ENCODE measurements at places on chromosomes 4 and X.

GRCh38 chr4:74190919-74191397 is 33.0 kb downstream of the MTHFD2L start:
- DNase-seq = no peak

- no peak for DNase-seq
These were observed 138.7 kb downstream of the F11 start for GRCh38 chr4:186404562-186405134.

DNA sequence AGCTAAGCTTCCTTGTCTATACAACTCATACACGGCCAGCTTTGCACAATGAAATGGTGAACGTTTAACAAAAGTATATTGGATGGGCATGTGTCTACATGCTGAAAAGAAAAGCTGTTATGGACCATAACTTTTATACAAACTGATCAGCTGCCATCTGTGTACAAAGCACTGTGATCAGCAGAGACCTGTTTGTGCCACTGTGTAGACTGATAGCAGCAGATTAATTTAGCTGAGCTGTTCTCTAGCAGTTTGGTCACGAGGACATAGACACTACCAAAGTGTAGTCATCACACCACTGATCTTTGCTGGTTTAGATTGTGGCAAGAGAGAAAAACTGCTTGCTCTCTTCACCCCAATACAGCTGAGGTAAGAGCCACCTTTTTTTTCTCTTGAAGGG is 124.5 kb downstream of the RAPGEF2 start:
- DNase-seq = no peak

- DNase-seq = no peak
These were observed 6.7 kb downstream of the MYL5 start for GRCh38 chr4:680928-681645.

GRCh38 chr4:148790691-148791090 is 348.5 kb upstream of the NR3C2 start:
- no peak for DNase-seq

DNA sequence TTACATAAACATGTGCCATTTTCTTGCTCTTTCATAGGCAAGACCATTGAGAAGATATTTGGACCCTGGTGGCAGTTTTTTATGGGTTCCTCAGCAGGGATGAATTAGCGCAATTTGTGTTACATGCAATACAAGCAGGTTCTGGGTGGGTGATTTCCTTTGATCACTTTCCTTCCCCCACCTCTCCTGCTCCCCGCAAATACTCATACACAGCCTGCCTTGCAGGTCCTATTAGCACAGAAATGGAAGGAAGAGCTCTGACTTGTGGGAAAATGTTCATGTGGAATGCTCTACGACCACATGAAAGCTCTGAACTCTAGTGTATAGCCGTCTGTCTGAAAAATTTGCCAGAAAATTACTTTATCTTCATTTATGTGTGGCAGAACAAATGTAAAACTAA is 361.0 kb upstream of the FAT1 start:
- no peak for DNase-seq

DNA sequence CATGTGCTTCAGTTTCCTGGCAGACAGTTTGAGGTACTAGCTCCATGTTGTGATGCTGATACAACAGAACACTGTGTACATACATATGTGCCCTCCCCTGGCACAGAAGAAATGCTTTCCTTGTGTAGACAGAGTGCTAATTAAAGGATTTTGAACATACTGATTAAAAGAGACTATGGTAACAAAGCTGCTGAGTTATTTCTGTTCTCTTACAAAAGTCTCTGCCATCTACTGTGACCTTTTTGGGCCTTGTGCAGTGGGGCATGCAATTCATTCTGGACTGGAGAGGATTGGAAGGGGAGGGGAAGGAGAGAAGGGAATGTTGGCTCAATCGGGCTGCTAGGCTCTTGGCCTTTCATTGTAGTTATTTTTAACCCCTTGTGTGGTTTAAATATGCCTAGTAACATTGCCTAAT is 6.0 kb downstream of the PDLIM5 start:
- DNase-seq = no peak

DNA sequence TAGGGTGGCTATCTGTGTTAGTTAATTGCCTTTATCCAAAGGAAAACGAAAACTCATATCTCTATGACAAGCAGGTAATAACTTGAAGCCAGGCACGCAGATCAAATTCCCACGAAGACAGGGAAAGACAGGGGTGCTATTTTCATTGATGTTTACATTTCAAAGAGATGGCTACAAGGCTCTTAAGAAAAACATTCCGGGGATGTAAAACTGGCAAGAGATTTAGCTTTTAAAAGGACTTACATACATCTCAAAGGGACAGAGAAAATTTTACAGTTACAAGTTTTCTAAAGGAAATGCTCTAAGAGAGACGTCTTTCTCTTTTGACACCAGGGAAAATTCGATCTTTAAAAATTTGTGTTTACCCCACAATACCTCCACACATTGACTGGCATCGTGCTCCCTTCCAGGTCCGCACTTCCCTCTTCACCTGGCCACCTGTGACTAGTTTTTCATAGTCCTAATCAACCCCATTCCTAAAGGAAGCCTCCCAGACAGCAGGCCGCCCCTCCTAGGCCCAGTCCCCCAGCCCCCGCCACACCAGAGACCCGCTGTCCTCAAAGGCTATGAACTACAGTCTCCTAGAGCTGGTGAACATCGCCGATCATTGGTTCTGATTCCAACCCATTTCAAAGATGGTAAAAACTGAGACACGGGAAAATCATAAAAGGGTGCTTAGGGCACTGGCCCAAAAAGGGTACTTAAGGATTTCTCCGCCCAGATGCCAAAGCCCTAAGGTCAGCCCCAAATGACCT is 649 bp upstream of the ARAF start:
- no peak for DNase-seq

DNA sequence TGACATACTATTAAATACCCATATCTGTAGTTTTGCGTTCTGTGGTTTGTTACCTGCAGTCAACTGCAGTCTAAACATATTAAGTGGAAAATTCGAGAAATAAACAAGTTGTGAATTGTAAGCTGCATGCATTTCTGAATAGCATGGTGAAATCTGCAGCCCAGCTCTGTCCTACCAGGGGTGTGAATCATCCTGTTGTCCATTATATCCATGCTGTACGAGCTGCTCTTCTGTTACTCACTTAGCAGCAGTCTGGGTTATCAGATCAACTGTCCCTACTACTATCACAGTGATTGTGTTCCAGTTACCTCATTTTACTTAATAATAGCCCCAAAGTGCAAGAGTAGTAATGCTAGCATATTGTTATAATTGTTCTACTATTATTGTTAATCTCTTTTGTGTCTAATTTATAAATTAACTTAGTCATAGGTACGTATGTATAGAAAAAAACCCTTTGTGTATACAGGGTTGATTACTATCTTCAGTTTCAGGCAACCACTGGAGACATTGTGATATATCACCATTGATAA is 173.7 kb upstream of the FAT4 start:
- DNase-seq = no peak

- DNase-seq = no peak
These were observed 33.1 kb downstream of the GAB3 start for GRCh38 chrX:154717824-154718223.

DNA sequence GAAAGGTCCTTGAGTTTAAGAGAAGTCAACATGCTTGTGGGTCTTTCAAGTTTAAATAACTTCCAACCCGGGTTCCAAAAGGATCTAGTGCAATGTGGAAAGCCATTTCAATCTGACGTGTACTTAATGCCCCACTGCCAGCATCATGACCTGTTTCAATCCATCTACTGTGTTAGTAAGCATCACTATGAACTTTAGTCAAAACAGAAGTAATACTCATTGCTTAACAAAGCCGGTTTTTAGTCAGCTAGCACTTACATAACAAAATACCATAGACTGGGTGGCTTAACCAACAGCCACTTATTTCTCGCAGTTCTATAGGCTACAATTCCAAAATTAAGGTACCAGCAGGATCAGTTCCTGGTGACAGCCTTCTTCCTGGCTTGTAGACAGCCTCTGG is 677.5 kb downstream of the DMD start:
- no peak for DNase-seq

GRCh38 chr4:138190452-138190858 is 51.7 kb downstream of the SLC7A11 start:
- no peak for DNase-seq

DNA sequence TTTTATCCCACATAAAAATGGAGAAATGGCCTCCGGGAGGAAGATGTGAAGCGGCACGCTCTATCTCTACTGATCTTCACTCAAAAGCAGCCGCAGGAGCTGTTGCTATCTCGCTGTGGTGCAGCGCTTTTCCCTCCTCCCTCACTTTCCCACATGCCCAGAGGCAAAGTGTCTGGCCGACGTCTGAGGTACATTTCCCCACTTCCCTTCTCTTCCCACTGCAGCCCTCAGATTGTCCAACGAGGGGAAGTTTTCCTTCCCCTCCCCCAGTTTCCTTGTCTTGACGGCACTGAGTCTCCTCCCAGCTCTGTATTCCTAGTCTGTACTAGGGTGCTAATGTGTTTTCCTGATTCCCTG is 660 bp upstream of the COL25A1 start:
- DNase-seq = no peak

DNA sequence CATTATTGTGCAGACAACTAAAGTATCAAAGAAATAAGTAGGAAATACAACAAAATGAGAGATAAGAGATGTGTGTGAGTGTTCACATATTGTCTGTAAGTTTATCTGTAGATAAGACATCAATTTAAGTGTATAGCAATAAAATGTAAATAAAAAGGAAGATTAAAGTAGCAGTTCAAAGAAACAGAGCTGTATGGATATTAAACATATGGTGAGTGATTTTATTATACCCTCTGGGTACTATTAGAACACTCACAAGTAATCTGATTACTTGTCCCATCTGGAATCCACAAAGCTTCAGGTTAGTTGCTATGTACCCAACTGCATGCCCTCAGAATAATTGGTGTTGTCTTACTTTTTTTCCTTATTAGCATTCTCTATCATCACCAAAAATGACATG is 747.9 kb upstream of the ADGRL3 start:
- DNase-seq = no peak

- no peak for DNase-seq
These were observed 73.2 kb downstream of the FAM53A start for GRCh38 chr4:1610791-1611500.

DNA sequence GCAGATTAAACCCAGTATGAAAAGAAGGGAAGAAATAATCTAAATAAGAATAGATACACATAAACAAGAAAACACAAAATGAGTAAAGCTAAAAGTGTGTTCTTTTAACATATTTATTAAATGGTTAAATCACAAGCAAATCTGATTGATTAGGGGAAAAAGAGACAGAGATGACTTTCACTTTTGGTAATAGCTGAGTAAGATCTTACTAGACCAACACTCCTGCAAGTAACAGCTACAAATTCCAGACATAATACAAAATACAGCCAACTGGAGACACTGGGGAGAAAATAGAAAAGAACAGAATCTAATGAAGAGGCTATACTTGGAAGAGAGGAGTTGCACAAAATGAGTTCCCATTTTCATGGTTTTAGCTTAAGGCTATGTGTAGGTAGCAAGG is 33.5 kb downstream of the OR13H1 start:
- no peak for DNase-seq

DNA sequence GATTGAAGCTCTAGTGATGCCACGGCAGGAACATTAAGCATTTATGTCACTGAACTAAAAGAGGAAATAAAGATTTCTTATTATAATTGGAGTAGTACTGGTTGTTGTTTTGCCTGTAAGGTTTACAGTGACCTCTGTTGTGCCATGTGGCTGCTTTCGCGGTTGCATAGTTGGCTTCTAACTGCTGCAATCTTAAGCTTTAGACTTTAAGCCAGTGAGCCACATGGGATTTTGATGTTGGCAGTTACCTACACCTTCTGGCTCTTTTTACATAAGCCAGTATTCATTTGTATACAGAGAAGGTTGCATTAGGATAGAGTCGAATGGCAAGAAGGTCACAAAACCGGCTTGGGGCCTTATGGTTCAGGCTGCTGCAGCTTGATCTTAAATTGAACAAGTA is 1311.6 kb downstream of the RAPGEF2 start:
- DNase-seq = no peak

DNA sequence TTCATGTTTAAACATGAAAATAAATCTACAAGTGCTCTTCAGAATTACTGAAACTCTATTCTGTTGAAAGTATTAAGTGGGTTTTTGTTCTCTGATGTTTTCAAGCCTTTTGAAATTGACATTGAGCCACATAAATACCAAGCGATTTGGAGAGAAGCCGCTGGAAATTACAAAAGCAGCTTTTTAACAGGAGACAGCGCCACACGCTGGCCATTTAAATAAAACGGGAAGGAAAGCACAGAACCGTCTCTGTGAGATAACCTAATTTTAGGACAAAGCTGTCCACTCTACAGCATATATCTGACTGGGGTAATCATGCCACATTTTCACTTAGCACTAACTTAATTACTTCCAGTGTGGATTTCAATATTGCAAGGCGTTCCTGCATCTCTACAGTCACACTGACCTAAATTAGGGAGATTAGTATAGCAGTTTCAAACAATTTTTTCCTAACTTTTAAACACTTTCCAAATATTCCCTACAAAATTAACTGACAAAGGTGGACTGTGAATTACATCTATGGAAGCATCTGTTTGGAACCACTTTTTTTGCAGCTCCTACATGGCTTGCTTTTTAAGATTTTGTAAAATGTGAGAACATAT is 6.8 kb upstream of the ANOS1 start:
- DNase-seq = peak; percentile 30

GRCh38 chr4:41533680-41534079 is 4.3 kb upstream of the LIMCH1 start:
- no peak for DNase-seq

DNA sequence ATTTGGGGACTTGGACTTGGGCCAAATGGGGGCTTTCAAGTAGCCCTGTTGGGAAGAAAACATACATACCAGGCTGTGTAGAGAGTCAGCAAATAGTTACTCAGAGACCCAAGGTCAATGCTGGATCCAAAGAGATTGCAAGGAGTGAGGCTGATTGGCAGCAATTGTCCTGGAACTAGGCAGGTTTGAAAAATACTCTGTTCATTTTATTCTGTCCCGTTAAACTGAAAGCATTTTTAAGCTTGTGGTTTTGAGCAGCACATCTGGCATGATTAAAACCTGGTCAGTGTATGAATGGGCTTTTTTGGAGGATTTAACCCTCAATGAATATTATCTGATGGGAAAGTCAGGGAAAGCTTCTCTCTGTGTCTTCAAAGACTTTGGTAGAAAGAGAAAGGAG is 294.3 kb upstream of the BOD1L1 start:
- DNase-seq = no peak

GRCh38 chr4:147943159-147943638 is 211.3 kb downstream of the ARHGAP10 start:
- no peak for DNase-seq

GRCh38 chr4:7816771-7817170 is 122.9 kb downstream of the AFAP1 start:
- DNase-seq = no peak

- no peak for DNase-seq
These were observed 47.1 kb upstream of the BMP15 start for GRCh38 chrX:50863471-50863870.

DNA sequence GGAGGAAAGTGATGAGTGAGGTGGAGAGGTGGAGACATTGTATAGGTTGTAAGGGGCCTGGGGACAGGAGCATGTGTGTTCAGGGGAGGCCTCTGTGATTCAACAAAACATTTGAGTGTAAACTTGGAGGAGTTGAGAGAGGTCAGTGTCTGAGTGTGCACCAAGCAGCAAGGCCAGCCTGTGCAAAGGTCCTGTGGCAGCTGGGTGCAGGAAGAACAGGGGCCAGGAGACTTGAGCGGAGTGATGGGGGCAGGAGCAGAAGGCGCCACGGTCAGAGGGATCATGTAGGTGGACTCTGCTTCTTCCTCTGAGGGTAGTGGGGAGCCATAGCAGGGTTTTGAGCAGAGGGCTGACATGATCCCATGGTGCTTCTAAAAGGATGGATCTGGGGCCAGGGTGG is 9.6 kb upstream of the PSAPL1 start:
- no peak for DNase-seq

- DNase-seq = no peak
These were observed 20.1 kb downstream of the ATP10D start for GRCh38 chr4:47505147-47505546.

- no peak for DNase-seq
These were observed 957 bp downstream of the TIMM17B start for GRCh38 chrX:48896611-48897011.

All from NCI-H1092 treated with DMSO at 0.1 percent for 48 hours (cell line).